Upper lobe of right lung (tissue), 1 donor: ENCODE measurements at places on chromosomes 3 and 15. TPM values are rescaled to one million over a fixed set of nuclear protein-coding genes. Genes with fewer than 3 reads are reported as not detected.

DNA sequence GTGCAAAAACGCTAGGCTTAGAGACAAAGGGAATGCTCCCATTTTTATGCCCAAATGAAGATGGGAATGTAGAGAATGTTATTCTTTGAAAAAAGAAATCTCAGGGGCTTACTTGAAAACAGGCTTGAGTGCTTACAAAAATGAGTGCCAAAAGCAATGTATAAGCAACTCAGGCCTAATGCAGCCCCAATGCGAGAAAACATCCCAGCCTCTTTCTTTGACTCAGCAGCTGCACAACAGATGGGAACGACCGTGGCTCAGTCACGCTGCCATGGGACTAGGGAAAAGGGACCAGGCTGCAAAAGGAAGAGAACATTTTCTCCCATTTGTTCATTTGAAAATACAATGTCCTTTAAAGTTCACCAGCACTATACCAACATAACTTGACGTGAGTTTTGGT, 246.4 kb upstream of the LRIG1 start:
- DNase-seq, result no peak

DNA sequence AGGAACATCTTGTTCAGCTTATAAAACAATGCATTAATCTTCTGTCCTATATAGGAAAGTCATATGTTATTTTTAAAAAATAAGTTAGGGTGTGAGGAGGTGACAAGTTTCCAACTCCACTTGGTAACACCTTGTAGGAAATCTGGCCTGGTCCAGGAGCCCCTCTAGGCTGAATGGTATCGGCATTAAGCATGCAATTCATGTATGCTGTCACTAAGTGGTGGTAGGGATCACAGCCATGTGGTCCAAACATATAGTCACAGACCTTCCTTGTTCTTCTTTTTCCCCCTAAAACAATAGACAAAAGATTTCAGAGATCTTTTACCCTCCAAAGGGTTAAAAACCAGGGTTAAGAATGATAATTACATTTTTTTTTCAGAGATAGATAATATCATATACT, 4.2 kb upstream of the APBA2 start:
- no peak for DNase-seq

- no peak for DNase-seq
These were observed 58.1 kb downstream of the CD200 start for GRCh38 chr3:112390783-112391641.

DNA sequence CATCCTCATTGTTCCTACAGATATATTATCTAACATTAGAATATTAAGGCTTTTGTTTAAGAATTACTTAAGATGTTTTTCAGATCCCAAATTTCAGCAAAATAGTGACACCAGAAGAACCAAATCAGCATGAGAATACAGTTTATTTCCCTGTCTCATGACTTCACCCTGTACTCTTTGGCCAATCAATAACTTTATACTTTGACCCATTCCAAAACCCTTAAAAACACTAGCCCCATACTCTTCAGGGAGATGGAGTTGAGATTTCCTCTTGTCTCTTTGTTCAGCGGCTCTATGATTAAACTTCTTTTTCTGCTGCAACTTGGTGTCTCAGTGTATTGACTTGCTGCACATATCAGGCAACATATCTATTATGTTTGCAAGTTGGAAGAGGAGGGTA, 207.7 kb downstream of the ZBBX start:
- no peak for DNase-seq

The NME9 gene
- not detected for total RNA-seq
